ENCODE measurements at places on chromosomes 1 and 21. TPM values are rescaled to one million over a fixed set of nuclear protein-coding genes. Genes with fewer than 3 reads are reported as not detected.

GRCh38 chr21:24280596-24280995 is 1326.7 kb downstream of the MRPL39 start:
- no peaks in the 10 kb centered on the region for H3K4me1 ChIP-seq
- DNase-seq = no peak
- H3K4me3 ChIP-seq = no peak overlapping the region
- H3K27ac ChIP-seq = no peak overlapping the region
- no peaks in the 10 kb centered on the region for H3K27me3 ChIP-seq

GRCh38 chr1:162009501-162010174 is 14.0 kb downstream of the OLFML2B start:
- H3K4me1 ChIP-seq = no peaks in the 10 kb centered on the region
- no peaks in the 10 kb centered on the region for H3K36me3 ChIP-seq
- H3K4me3 ChIP-seq = no peak overlapping the region
- H3K27me3 ChIP-seq = no peaks in the 10 kb centered on the region
- H3K27ac ChIP-seq = no peak overlapping the region

GRCh38 chr1:84571150-84571535 is 3.1 kb downstream of the CTBS start:
- H3K36me3 ChIP-seq = no peaks in the 10 kb centered on the region
- peaks cover 15% of the 10 kb centered on the region for H3K4me1 ChIP-seq
- no peaks in the 10 kb centered on the region for H3K27me3 ChIP-seq
- no peak overlapping the region for H3K4me3 ChIP-seq
- DNase-seq = no peak

DNA sequence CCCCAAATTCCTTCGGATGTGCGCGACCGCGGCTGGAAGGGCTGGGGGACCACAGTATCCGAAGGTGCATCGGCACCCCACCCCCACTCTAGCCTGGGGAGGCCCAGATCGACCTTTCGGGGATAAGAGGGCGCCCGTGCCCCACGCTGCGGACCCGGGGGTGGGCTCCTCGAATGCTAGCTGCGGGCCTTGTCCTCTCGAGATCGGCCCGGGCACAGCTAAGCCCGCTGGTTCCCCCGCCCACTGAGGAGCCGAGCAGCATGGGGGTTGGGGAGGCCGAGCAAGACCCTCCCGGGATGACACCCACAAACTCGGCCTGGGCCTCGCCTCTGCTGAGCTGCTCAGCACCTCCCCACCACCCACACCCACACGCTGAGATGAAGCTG is 653 bp upstream of the IFFO2 start:
- peaks cover 9% of the 10 kb centered on the region for H3K4me1 ChIP-seq
- no peak for DNase-seq
- H3K27me3 ChIP-seq = no peaks in the 10 kb centered on the region
- H3K27ac ChIP-seq = no peak overlapping the region
- peak overlapping the region; percentile 96 for H3K4me3 ChIP-seq

- H3K4me1 ChIP-seq = no peaks in the 10 kb centered on the region
- no peak overlapping the region for H3K4me3 ChIP-seq
- no peaks in the 10 kb centered on the region for H3K27me3 ChIP-seq
- no peak overlapping the region for H3K27ac ChIP-seq
- H3K36me3 ChIP-seq = no peaks in the 10 kb centered on the region
Measured at GRCh38 chr1:178966312-178966711, 59.4 kb upstream of the FAM20B start.

DNA sequence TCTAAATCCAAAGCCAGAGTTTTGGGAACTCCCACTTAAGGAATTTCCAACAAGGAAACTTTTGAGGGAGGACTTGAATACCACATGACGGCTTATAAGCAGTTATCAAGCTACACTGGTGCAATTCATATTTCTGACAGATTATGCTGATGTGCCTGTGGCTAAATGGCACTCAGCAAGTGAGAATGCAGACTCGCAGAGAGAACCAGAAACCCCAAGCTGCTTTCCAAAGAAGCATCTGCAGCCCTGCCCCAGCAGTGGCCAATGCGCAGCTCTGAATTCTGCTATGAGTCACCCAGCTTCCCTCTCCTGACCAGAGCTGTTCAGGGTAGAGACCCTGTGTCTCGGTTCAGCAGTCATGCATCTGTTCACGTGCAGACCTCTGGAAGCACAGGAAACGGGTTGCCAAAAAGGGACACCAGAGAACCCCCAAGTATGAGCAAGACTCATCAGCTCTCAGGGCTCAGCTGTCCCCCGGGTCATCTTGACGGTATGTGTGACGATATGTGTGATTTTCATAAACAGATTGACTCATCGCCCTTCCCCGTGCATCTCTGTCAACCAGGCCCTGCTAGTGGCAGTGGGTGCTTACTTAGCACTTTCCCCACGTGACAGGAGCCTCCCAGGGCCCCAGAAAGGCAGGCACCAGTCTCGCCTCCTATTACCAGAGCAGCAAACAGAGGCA is 76.3 kb downstream of the ITPKB start:
- H3K27ac ChIP-seq = peak overlapping the region; percentile 66
- H3K27me3 ChIP-seq = no peaks in the 10 kb centered on the region
- peak; percentile 52 for DNase-seq
- no peak overlapping the region for H3K4me3 ChIP-seq
- peaks cover 26% of the 10 kb centered on the region for H3K4me1 ChIP-seq

DNA sequence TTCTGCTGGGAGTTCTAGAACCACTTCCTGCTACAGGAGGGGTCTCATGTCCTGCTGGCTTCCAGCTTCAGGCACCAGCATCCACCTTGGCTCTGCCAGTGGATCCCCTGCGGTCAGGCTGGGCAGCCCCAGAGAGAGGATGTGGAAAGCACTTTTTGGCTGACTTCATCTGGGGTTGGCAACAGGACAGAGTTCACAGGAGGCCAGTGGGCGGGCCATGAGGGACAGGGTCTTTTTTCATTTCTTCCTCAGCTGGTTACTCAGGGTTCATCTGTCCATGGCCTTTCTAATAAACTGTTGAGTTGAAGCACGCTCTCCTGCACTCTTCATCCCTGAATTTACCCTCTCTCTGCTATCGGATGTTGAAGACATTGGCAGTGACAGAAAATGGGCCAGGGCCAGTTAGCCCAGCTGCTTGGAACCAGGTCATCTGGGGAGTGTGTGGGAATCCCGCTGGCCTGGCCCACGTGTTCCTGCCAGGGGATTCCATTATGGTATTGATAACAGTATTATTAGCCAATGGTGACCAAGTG is 45.2 kb downstream of the RPS6KA1 start:
- DNase-seq = no peak
- H3K36me3 ChIP-seq = no peaks in the 10 kb centered on the region
- no peak overlapping the region for H3K4me3 ChIP-seq
- H3K4me1 ChIP-seq = no peaks in the 10 kb centered on the region

DNA sequence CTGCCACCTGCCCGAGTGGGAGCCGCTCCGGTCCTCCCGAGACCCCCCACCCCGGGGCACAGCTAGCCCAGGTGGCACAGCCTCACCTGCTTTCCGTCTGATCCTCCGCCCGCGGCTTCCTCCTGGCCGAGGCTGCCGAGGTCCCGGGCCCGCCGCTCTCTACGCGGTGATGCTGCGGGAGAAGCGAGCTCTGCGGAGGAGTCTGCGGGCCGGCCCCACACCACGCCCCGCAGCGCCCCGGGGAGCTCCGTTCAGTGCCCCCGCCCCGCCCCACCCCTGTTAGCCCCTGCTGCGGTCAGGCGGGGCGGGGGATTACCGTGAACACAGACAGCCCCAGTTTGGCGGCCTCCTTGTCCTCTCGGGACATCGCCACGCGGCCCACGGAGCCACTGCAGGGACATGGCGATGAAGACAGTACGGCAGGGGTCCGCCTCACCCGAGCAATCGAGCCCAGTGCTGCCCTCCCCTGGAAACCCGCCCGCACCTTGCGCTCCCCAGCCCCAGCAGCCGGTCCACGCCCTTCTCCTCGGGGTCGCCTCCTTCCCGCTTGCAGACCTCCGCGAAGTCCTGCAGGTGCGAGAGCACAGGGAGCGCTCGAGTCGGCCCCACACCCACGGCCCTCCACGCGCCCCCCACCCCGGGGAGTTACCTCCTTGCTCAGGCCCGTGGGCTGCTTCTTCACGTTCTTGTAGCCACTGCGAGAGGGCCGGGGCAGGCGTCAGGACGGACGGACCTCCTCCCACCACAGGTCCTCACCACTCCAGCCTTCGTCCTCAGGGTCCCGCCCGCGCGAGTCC is 933 bp downstream of the C1orf35 start:
- H3K27ac ChIP-seq = peak overlapping the region; percentile 94
- H3K4me3 ChIP-seq = peak overlapping the region; percentile 80
- peak; percentile 79 for DNase-seq
- H3K36me3 ChIP-seq = no peaks in the 10 kb centered on the region
- peaks cover 21% of the 10 kb centered on the region for H3K4me1 ChIP-seq
- H3K27me3 ChIP-seq = no peaks in the 10 kb centered on the region

- no peak overlapping the region for H3K27ac ChIP-seq
- H3K4me1 ChIP-seq = no peaks in the 10 kb centered on the region
- H3K4me3 ChIP-seq = no peak overlapping the region
- no peak for DNase-seq
- no peaks in the 10 kb centered on the region for H3K36me3 ChIP-seq
Measured at GRCh38 chr1:30274173-30274970, 449.0 kb downstream of the MATN1 start.

- no peak for DNase-seq
- H3K4me3 ChIP-seq = no peak overlapping the region
- H3K27me3 ChIP-seq = no peaks in the 10 kb centered on the region
Measured at GRCh38 chr1:179376223-179376622, 10.5 kb downstream of the AXDND1 start.

DNA sequence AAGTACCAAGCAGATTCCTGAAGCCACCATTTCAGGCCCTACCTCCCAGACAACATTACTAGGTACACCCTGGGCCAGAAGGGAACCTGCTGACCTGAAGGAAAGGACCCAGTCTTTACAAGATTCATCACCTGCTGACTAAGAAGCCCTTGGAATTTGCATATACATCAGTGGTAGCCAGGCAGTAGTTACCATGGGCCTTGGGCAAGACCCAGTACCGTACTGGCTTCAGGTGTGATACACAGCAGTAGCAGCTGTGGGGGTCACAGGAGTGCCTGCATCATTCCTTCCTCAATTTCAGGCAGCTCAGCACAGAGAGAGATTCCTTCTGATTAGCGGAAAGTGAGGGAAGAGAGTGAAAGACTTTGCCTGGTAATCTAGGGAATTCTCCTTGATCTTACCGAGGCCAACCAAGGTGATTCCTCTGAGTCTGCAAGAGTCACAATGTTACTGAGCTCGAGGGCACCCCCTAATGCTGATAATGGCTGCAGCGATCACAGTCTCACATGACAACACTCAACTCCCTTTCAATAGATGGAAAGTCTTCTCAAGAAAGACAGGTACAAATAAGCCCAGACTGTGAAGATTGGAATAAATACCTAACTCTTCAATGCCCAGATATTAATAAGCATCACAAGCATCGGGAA is 22.0 kb upstream of the UHMK1 start:
- H3K4me1 ChIP-seq = no peaks in the 10 kb centered on the region
- no peaks in the 10 kb centered on the region for H3K27me3 ChIP-seq
- no peak overlapping the region for H3K27ac ChIP-seq
- H3K4me3 ChIP-seq = no peak overlapping the region
- no peaks in the 10 kb centered on the region for H3K36me3 ChIP-seq
- no peak for DNase-seq

GRCh38 chr1:114457675-114458236 is 53.2 kb downstream of the TRIM33 start:
- no peaks in the 10 kb centered on the region for H3K36me3 ChIP-seq
- no peak for DNase-seq
- no peak overlapping the region for H3K4me3 ChIP-seq
- no peak overlapping the region for H3K27ac ChIP-seq
- no peaks in the 10 kb centered on the region for H3K4me1 ChIP-seq

DNA sequence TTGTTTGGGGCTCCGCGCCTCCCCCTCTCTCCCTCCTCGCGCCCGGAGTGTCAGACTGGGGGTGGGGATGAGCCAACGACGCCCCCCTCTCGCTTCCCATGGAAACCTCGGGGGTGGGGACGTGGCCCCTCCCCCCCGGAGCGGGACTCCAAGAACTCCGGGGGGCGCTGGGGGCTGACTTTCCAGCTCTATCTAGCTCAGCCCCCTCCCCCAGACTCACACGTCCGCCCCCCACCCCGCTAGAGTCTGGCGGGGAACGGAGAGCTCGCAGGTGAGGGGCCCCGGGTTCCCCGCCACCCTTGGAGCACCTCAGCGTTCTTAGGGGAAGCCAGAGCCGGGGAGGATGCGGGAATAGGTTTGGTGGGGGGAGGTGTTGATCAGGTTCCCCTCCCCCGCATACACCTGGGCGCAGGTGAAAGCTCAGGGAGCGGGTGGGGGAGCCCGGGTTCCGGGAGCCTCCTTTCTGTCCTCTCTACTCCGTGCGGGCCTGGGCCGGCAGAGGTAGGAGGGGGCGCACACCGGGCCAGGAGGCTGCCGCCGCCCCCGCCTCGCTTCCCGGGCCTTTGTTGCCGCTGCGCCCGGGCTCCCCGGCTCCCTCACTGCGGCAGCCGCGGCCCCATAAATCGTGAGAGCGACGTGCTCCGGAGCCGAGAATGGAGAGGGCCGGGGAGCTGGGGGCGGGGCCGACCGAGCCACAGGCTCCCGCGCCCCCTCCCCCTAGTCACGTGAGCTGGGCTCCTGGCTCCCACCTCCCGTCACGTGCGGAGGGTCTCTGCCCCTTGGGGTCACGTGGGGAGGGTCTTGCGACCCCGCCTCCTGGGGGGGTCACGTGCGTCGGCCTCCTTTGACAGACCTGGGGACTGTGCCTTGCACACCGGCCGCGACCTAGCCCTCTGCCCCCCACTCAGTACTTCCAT is 1.9 kb downstream of the EFNA3 start:
- DNase-seq = no peak
- peak overlapping the region; percentile 48 for H3K4me3 ChIP-seq
- H3K27me3 ChIP-seq = no peaks in the 10 kb centered on the region
- H3K27ac ChIP-seq = no peak overlapping the region

- H3K4me1 ChIP-seq = no peaks in the 10 kb centered on the region
- no peak overlapping the region for H3K27ac ChIP-seq
- H3K27me3 ChIP-seq = no peaks in the 10 kb centered on the region
- H3K36me3 ChIP-seq = no peaks in the 10 kb centered on the region
Measured at GRCh38 chr1:101128211-101128727, 102.7 kb upstream of the DPH5 start.

DNA sequence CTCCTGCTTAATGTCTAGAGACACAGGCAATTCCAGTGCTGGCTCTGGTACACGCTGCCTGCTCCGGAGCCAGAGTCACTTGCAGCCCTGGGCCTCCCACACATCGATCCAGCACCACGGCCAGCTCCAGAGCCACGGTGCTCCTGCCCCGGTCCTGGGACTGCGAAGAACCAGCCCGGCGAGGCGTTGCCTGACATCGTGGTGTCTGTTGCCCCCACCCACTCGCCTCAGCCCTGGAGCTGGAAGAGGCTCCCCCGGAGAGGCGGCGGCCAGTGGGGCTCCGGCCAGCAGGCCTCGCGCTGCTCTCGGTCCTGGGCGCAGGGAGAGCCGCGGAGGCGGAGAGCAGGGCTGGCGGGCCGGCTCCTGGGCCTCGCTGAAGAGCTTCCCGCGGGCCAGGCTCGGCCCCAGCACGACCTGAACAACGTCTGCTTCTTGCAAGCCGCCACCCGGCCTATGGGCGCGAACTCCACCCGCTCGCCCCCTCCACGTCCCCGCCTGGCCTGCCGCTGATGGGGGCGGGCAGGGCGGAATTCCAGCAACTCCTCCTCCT is 364.8 kb downstream of the CEP170 start:
- DNase-seq = no peak
- H3K36me3 ChIP-seq = no peaks in the 10 kb centered on the region
- no peak overlapping the region for H3K4me3 ChIP-seq
- H3K27me3 ChIP-seq = no peaks in the 10 kb centered on the region
- no peak overlapping the region for H3K27ac ChIP-seq
- H3K4me1 ChIP-seq = no peaks in the 10 kb centered on the region

The SMCP gene
- total RNA-seq = not detected

The HNRNPR gene
- 65.3 TPM for total RNA-seq

The DTL gene
- 0.66 TPM for total RNA-seq

The IL22RA1 gene
- total RNA-seq = 83.0 TPM

The LCE1B gene
- not detected for total RNA-seq

The SERPINC1 gene
- total RNA-seq = not detected
